ENCODE measurements at places on chromosomes 11 and 22. TPM values are rescaled to one million over a fixed set of nuclear protein-coding genes. Genes with fewer than 3 reads are reported as not detected.

GRCh38 chr11:126305699-126306098 is 1.8 kb downstream of the DCPS start:
- DNase-seq: no peak

DNA sequence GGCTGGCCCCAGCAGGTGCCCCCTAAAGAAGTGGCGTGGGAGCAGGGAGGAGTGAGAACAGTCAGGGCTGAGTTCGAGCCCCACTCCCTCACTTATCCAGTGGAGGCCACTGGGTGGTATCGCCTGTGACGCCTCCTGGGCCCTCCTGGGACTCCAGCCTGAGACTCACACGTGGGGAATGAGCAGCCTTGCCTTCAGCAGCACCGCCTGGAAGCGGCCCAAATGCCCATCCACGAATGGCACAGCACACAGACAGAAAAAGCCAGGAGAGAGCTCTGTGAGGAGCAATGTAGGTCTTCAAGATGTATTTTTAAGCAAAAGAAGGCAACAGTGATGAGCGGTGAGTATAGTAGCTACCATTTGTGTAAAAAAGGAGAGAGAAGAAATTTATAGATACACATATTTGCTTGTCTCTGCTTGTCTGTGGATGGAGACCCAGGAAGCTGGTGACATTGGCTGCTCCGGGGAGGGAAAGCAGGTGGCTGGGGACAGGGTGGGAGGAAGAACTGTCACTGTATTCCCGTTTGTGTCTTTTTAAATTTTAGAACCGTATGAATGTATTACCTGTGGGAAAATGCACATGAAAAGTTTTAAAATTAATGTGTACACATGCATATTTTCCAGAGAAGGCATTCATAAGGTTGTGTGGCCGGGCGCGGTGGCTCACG is 13.2 kb downstream of the KCNJ4 start:
- DNase-seq: no peak

DNA sequence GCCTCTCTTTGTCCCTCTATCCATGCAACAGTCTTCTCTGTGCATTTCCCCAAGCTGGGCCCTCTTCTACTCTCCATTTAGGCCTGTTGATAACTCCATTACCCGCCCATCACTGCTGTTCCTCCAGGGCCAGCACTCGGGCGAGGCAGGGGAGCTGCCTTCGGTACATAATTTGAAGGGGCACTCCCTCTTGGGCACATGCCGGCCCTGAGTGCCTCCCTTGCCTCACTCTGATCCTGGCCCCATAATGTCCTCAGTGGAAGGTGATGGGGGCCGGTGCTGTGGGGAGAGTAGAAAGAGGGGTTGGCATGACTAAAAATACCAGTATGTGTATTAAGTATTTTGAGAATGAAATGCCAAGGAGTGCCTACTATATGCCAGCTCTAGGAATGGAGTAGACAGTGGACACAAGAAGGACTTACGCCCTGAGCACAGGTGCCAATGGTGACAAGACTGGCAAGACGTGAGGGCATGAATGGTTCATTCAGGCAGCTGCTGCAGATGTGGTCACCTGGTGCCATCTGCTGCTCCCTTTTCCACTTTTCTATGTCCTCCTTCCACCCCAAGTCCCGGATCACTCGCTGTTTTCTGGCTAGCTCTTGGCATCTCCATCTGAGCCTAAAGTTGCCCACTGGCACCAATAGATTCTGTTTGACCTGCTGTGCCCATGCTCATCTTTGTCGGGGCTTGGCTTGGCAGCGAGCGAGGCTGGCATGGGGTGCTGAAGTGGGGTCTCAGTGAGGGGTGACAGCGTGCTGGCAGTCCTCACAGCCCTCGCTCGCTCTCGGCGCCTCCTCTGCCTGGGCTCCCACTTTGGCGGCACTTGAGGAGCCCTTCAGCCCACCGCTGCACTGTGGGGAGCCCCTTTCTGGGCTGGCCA is 22.6 kb downstream of the TMEM218 start:
- no peak for DNase-seq

DNA sequence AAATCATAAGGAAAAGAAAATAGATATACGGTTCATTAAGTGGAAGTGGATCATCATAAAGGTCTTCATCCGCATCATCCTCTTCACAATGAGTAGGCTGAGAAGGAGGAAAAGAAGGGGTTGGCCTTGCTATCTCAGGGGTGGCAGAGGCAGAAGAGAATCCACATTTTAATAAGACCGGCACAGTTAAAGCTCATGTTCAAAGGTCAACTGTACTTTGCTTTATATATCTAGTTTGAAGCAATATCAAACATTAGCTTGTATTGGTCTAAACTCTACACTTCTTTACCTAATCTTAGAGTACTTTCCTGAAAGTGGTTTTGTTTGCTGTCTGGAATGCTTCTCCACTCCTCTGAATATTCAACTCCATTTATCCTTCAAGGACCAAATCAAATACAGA is 5.7 kb upstream of the PPFIBP2 start:
- DNase-seq: no peak

- DNase-seq: no peak
Measured at GRCh38 chr11:75471176-75471973, 38.4 kb upstream of the KLHL35 start.

- no peak for DNase-seq
Measured at GRCh38 chr11:46366260-46366659, 15.2 kb upstream of the MDK start.

GRCh38 chr11:39327302-39327701 is 2132.2 kb downstream of the LRRC4C start:
- DNase-seq: no peak

- no peak for DNase-seq
Measured at GRCh38 chr11:59954219-59954847, 9.5 kb upstream of the OOSP4A start.

The HMBS gene
- total RNA-seq: 27.2 TPM

The AIFM3 gene
- total RNA-seq: 3.4 TPM

The SPDYC gene
- not detected for total RNA-seq

All from thoracic aorta (tissue), 2 donors.